ENCODE measurements at places on chromosomes 11 and 22. TPM values are rescaled to one million over a fixed set of nuclear protein-coding genes. Genes with fewer than 3 reads are reported as not detected.
A peak's percentile ranks its signal among the peaks of the same experiment; 100 is the strongest.

DNA sequence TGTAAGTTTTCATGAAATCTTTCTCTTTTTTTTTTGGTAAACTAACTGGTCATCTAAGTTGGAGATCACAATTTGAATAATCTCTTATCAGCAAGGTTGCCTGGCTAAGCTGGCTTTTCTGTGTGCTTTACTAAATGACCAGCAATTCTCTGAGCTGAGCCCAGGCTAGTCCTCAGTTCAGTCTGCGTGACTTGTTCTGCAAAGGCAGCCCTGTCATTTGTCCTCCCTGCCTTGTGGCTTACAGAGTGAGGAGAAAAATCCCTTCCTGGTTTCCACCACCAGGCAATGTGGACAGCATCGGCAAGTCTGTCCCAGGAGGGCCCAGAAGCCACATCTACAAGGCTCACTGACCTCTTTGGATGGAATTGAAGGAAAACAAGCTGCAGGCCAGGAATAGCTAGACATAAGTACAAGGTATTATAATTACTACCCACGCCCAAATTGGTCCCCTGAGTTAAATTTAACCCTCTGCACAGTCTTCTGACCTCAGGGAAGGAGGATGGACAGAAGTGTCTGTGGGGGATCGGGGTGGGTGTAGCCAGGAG, 108.6 kb downstream of the SCN3B start:
- H3K36me3 ChIP-seq, result no peaks in the 10 kb centered on the region
- peaks cover 11% of the 10 kb centered on the region for H3K27me3 ChIP-seq
- no peak overlapping the region for H3K27ac ChIP-seq
- H3K4me3 ChIP-seq, result no peak overlapping the region
- no peak for DNase-seq

GRCh38 chr11:86955361-86956120, at the start of gene FZD4:
Gene FZD4, minus strand, starts transcription at chr11:86955395. Its CDS starts 310 bp downstream, at chr11:86955085.
- peak within 1 kb of the TSS; percentile 75 for H3K27ac ChIP-seq
- no peaks in the 10 kb centered on the region for H3K27me3 ChIP-seq
- DNase-seq, result peak; percentile 94

The OR4C16 gene
- not detected for total RNA-seq

- no peak overlapping the region for H3K27ac ChIP-seq
- DNase-seq, result no peak
- H3K4me3 ChIP-seq, result no peak overlapping the region
- H3K4me1 ChIP-seq, result no peaks in the 10 kb centered on the region
- H3K36me3 ChIP-seq, result no peaks in the 10 kb centered on the region
Observed at GRCh38 chr11:95641495-95641894, 148.1 kb downstream of the FAM76B start.

GRCh38 chr11:111148953-111149352, 96.6 kb upstream of the POU2AF2 start:
- H3K4me3 ChIP-seq, result no peak overlapping the region
- H3K27me3 ChIP-seq, result no peaks in the 10 kb centered on the region
- no peaks in the 10 kb centered on the region for H3K36me3 ChIP-seq
- no peak overlapping the region for H3K27ac ChIP-seq
- H3K4me1 ChIP-seq, result no peaks in the 10 kb centered on the region

The KDELR3 gene
- 10.6 TPM for total RNA-seq

DNA sequence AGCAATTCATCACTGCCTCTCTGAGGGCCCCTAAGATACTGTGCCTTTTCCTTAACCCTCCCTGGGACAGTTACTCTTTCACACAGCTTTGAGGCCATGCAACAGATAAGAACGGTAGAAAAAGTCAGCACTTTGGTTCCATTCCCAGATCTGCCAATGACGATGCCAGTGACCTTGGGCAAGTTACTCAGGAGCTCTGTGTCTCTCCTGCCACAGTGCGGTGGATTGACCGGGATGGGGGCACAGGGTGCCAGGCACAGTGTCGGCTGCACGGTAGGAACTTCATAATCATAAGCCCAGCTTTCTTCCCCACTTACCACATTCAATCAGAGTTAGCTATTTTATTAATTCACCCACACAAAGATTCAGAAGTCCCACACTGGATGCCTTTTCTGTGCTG, 1041.8 kb downstream of the TBC1D22A start:
- no peak overlapping the region for H3K4me3 ChIP-seq
- H3K4me1 ChIP-seq, result no peaks in the 10 kb centered on the region
- no peaks in the 10 kb centered on the region for H3K27me3 ChIP-seq
- no peaks in the 10 kb centered on the region for H3K36me3 ChIP-seq

DNA sequence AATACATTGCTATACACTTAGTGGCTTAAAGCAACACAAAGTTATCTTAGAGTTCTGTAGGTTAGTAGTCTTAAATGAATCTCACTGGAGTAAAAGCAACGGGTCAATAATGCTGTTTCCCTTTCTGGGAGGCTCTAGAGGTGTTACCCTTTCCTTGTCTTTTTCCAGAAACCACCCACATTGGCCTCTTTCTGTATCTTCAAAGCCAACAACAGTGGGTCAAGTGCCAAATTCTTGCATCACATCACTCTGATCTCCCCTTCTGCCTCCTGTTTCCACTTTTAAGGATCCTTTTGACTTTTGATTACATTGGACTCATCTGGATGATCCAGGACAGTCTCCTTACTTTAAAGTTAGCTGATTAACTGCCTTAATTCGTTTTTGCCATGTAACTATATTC, 93.6 kb downstream of the DDX10 start:
- H3K4me3 ChIP-seq, result no peak overlapping the region
- no peaks in the 10 kb centered on the region for H3K27me3 ChIP-seq
- H3K36me3 ChIP-seq, result no peaks in the 10 kb centered on the region
- DNase-seq, result no peak

GRCh38 chr11:10076458-10077141, 217.4 kb downstream of the SBF2 start:
- no peak overlapping the region for H3K4me3 ChIP-seq
- no peak overlapping the region for H3K27ac ChIP-seq
- H3K36me3 ChIP-seq, result no peaks in the 10 kb centered on the region
- H3K27me3 ChIP-seq, result no peaks in the 10 kb centered on the region

DNA sequence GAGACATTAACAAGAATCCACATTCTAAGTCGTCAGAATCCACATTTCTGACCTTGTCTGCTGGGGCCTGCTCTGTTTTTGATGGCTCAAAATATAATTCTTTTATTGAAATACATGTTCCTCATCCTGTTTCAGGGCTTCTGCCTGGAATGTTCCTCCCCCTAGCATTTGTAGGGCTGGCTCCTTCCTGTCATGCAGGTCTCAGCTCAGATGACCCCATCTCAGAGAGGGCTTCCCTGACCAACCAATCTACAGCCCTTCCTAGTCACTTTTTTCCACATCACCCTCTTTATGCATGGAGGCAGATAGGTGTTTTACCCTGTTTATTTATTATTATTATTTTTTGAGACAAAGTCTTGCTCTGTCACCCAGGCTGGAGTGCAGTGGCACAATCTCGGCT, 14.8 kb downstream of the TMEM123 start:
- H3K4me3 ChIP-seq, result no peak overlapping the region
- no peaks in the 10 kb centered on the region for H3K27me3 ChIP-seq
- H3K4me1 ChIP-seq, result no peaks in the 10 kb centered on the region
- DNase-seq, result no peak
- peaks cover 11% of the 10 kb centered on the region for H3K36me3 ChIP-seq
- no peak overlapping the region for H3K27ac ChIP-seq

- no peak overlapping the region for H3K4me3 ChIP-seq
- no peaks in the 10 kb centered on the region for H3K27me3 ChIP-seq
- peaks cover 18% of the 10 kb centered on the region for H3K36me3 ChIP-seq
- no peaks in the 10 kb centered on the region for H3K4me1 ChIP-seq
- H3K27ac ChIP-seq, result no peak overlapping the region
Observed at GRCh38 chr11:74195828-74196227, 24.7 kb downstream of the PPME1 start.

The C22orf31 gene
- total RNA-seq, result not detected

GRCh38 chr11:57303990-57304579, 20.7 kb downstream of the TNKS1BP1 start:
- no peak overlapping the region for H3K27ac ChIP-seq
- H3K4me1 ChIP-seq, result peaks cover 22% of the 10 kb centered on the region
- no peaks in the 10 kb centered on the region for H3K27me3 ChIP-seq
- DNase-seq, result no peak
- peaks cover 54% of the 10 kb centered on the region for H3K36me3 ChIP-seq

The OTOG gene
- total RNA-seq, result not detected

DNA sequence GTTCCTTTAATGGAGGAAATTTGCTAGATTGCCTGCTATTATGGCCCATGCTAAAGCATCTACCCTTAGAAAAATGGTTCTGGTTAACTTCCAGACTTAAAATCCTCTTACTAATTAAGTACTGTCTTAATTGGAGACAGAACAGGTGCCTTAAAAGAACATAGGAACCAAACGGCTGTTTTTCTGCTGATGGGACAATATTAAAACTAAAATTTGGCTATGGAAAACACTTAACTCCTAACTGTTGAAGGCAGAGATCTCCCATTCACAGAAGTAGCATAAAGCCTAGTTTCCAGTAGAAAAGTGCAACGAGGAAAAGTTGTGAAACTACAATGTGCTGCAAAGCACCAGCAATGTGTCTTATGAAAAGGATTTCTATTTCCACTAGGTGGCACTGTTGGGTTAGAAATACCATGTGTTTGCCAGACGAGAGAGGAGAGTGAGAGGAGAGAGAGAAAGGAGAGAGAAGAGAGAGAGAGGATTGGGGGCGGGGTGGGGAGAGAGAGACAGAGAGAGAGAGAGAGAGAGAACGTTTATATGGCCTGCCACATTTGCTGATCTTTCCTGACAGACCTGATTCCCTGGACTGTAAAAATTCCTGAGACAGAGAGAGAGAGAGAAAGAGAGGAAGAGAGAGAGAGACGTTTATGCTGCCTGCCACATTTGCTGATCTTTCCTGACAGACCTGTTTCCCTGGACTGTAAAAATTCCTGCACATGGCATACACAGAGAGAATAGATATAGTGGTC, 51.5 kb downstream of the FAM181B start:
- H3K27me3 ChIP-seq, result no peaks in the 10 kb centered on the region
- DNase-seq, result peak; percentile 78
- no peaks in the 10 kb centered on the region for H3K4me1 ChIP-seq
- no peak overlapping the region for H3K4me3 ChIP-seq

The AGBL2 gene
- 0.96 TPM for total RNA-seq

The MUC5B gene
- total RNA-seq, result 1.2 TPM

The PKNOX2 gene
- total RNA-seq, result not detected

- DNase-seq, result no peak
- peaks cover 31% of the 10 kb centered on the region for H3K36me3 ChIP-seq
- H3K27ac ChIP-seq, result peak overlapping the region; percentile 36
Observed at GRCh38 chr11:63874511-63874910, 35.6 kb downstream of the MARK2 start.

GRCh38 chr11:35794850-35795249, 132.3 kb downstream of the TRIM44 start:
- no peaks in the 10 kb centered on the region for H3K4me1 ChIP-seq
- DNase-seq, result no peak
- peaks cover 5% of the 10 kb centered on the region for H3K36me3 ChIP-seq
- H3K4me3 ChIP-seq, result no peak overlapping the region
- no peaks in the 10 kb centered on the region for H3K27me3 ChIP-seq

DNA sequence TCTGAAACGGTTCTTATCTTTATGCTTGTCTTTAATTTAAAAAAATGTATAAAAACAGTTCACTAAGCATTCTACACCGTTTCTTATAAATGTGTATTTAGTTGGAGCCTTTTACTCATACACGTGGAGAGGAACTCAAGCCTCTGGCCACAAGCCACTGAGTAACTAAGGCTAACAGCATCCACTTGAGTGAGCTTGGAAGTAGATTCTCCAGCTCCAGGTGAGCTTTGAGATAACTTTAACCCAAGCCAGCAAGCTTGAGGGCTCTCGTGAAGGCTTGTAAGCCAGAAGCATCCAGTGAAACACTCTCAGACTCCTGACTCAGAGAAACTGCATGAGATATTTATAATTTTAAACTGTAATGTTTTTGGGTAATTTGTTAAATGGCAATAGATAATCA, 82.6 kb downstream of the ARHGAP20 start:
- DNase-seq, result no peak
- H3K4me3 ChIP-seq, result no peak overlapping the region
- H3K27me3 ChIP-seq, result no peaks in the 10 kb centered on the region
- H3K4me1 ChIP-seq, result no peaks in the 10 kb centered on the region

DNA sequence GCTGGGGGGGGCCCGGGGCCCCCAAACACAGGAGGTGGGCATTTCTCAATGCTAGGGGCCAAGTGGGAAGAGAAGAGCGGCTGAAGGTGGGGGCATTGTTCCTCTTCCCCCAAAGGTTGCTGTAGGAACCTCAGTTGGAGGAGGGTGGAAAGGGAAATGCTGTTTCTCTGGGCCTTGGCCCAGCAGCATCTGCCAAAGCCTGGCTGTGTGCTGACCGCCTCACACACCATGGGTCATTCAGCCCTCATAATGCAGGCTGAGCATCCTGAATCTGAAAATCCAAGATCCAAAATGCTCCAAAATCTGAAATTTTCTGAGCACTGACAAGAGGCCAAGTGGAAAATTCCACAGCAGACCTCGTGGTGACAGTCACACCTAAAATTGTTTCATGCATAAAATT, 49.0 kb upstream of the BID start:
- H3K27ac ChIP-seq, result no peak overlapping the region
- H3K27me3 ChIP-seq, result no peaks in the 10 kb centered on the region
- H3K36me3 ChIP-seq, result peaks cover 5% of the 10 kb centered on the region
- no peak for DNase-seq
- no peak overlapping the region for H3K4me3 ChIP-seq
- H3K4me1 ChIP-seq, result no peaks in the 10 kb centered on the region

The ANKRD42 gene
- total RNA-seq, result 6.7 TPM
